ENCODE measurements at places on chromosomes 7 and 10. TPM values are rescaled to one million over a fixed set of nuclear protein-coding genes. Genes with fewer than 3 reads are reported as not detected.

GRCh38 chr7:157560258-157560654 is 223.5 kb downstream of the DNAJB6 start:
- no peak for DNase-seq

TFR2 gene
- total RNA-seq: not detected

NUTM2D gene
- 0.35 TPM for total RNA-seq

DNA sequence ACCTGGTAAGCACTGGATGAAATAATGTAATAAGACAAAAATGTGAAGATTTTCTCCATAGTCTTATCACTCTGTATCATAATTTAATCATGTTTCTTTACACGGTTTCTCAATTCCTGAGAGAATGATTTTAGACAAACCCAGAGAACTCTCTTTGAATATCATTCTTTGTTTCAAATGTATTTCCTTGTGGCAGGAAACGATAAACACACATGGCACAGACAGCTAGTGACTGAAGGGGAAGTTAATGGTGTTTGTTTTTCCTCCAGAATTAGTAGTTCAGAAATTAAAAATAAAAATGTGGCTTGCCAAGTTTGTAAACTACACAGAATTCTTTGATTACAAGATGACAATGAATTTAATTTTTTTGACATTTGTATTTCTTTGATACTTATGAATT is 163.7 kb upstream of the PRPS1L1 start:
- no peak for DNase-seq

VGF gene
- 7.1 TPM for total RNA-seq

GRCh38 chr7:81410471-81411117 is 359.3 kb downstream of the HGF start:
- peak; percentile 67 for DNase-seq

GRCh38 chr7:104820836-104821535 is 193.0 kb upstream of the KMT2E start:
- no peak for DNase-seq

GRCh38 chr10:121133901-121134300 is 282.7 kb downstream of the WDR11 start:
- DNase-seq: no peak

- DNase-seq: no peak
These were observed 64.7 kb downstream of the CDK14 start for GRCh38 chr7:90660819-90661218.

- peak; percentile 85 for DNase-seq
These were observed 65.9 kb downstream of the CLIP2 start for GRCh38 chr7:74355091-74355490.

- no peak for DNase-seq
These were observed 250.9 kb upstream of the MKLN1 start for GRCh38 chr7:131076711-131077181.

DNA sequence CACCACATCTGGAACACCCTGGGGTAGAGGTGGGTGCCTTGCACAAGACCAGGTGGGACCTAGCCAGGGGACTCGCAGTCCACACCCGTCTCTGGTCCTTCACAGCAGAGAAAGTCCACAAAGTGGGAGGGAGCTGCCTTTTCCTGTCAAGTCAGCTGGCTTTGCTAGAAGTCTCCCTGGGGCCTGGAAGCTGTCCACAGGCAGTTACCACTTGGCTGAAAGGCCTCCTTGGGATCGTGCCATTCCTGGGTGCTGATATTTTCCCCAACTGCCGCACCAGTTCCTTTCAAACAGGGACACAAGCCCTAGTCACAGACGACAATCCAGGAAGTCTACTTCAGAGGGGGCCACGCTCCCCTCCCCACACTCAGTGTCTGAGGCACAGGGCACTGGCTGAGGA is 75.4 kb downstream of the AFAP1L2 start:
- DNase-seq: no peak

IL6 gene
- 6.7 TPM for total RNA-seq

GRCh38 chr7:135757719-135758411 is 9.3 kb upstream of the FAM180A start:
- DNase-seq: no peak

GRCh38 chr10:7563770-7564169 is 103.0 kb downstream of the ITIH5 start:
- DNase-seq: no peak

DNA sequence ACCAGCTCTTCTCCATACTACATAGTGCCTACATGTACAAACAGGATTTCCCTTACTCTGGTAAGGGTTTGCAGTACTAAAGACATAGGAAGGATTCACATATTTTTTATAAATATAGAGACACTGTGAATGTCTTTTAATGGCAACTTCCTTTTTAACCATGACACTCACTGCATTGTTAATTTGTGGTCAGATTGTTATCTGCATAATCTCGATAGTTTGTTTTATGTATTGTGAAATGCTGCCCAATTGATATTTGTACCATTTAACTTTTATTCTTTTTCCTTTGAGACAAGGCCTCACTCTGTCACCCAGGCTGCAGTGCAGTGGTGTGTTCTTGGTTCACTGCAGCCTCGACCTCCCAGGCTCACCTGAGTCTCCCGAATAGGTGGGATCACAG is 39.7 kb downstream of the SP8 start:
- no peak for DNase-seq

SERPINE1 gene
- 12.7 TPM for total RNA-seq

- DNase-seq: no peak
These were observed 14.7 kb downstream of the AQP1 start for GRCh38 chr7:30926313-30926712.

- DNase-seq: no peak
These were observed 49.4 kb downstream of the JMJD1C start for GRCh38 chr10:63416376-63416775.

GRCh38 chr10:13337827-13338196 is 10.3 kb downstream of the SEPHS1 start:
- no peak for DNase-seq

KCND2 gene
- 0.04 TPM for total RNA-seq

DNA sequence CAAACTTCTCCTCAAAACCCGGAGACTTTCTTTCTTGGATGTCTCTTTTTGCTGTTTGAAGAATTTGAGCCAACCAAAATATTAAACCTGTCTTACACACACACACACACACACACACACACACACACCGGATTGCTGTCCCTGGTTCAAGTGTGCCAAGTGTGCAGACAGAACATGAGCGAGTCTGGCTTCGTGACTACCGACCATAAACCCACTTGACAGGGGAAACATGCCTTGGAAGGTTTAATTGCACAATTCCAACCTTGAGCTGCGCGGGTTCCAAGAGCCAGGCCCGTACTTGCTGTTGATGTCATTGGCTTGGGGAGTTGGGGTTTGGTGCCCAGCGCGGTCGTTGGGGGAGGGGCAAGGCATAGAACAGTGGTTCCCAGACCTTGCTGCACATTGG is 1.7 kb downstream of the EGFR start:
- peak; percentile 71 for DNase-seq

DNA sequence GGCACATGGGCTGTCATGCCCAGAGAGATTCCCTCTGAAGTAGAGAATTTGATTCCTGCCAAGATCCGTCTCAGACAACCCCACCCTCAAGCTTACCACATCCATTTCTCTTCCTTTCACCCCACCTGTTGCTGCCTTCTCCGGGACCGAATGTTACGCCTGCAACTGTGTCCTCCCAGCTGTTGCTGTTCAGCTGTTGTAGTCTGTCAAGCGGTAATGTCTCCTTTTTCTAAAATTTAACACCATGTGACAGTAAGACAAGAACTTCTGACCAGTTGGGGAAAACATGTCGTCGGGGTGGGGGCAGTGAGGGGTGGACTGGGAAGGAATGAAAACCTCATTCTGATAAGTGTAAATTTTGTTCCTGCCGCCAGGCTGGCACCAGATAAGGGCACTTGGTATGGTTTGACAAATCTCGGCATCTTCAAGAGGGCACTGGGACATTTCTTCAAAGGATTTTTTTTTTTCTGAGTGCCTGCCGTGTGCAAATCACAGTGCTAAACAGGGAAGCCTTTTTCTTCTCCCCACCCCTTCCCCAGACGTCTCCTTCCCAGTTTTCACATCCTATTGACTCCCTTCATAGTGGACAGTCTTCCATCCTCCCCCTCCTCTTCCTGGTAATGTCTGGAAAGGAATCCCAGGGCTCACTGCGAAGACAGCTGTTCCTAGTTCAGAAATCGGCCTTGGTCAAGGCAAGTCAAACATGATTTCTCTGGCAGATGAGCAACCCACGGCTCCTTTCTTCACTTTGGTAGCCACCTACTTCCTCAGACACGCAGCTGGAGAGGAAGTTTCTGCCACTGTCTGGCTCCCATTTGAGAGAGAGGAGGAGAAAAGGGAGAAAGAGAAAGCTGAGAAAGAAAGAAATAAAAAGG is 5.0 kb upstream of the CELF2 start:
- no peak for DNase-seq
